Stimulated activated CD8-positive, alpha-beta memory T cell treated with anti-CD3 and anti-CD28 coated beads, Interleukin-4, amount 100 ng/mL, for 48 hours (primary cell): ENCODE measurements at places on chromosomes 13 and 19.

DNA sequence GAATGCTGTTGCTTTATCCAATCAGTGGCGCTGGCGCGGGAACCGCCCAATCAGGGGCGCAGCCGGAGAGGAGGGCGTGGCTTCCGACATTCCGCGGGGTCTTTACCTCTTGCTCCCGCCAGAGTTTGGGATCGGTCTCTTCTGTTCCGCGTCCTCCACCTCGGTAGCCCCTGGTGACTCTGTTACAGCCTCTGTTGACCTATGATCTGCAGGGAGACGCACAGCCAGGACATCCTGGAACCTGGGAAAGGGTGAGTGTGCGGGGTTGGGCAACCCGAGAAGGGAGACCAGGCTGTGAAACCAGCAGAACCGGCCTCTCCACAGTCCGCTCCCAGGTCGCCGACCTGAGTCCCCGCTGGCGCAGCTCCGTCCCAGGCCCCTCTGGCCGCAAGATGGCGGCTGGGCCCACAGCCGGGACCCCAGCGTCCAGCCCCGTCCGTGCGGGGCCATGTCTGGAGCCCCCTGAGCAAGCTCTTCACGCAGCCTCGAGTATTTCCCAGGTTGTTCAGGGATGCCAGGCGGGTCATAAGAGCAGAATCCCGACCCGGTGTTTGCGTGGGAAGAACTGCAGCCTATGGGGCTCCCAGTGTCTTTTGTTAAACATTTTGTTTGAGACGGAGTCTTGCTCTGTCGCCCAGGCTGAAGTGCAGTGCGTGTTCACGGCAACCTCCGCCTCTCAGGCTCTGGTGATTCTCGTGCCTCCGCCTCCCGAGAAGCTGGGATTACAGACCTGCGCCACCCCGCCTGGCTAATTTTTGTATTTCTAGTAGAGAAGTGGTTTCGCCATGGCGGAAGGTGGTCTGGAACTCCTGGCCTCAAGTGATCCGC is 4.4 kb upstream of the ZNF681 start:
- DNase-seq, result peak; percentile 87

DNA sequence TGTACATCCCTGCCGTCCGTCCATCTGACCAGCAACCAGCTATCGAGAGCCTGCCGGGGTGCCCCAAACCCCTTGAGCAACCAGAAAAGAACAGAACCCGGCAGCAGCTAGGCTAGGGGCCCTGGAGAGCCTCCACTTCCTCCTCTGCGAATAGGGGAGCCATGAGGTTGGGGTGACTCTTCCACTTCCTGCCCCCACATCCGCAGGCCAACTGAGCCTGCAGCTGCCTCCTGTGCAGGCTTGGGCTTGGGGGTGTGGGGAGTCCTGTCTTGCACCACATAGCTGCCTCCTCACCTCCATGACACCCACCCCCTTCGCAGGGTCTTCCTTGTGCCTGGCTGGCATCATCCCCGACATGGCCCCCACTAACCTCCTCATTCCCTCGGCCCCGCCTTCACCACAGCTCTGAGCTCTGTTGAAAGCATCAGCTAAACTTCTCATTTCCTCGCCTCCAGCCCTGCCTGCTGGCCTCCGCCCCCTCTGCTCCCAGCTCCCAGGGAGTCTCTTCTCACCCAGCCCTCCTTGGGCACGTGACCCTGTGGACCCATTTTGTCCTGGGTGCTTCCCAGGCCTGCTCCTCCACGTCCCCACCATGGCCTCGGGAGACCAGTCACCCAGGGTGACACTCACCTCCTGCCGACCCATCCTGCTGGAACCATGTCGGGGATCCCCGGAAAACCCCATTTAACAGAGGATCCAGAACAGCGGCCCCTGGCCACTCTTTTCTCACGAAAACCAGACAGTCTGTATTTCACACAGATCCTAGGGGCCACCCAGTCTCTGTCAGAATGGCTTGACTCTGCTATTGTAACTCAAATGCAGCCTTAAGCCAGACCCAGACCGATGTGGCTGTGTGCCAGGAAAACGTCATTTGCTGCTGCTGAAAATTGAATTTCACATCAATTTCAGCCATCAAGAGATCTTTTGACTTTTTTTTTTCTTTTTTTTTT is 50.4 kb downstream of the MYO9B start:
- DNase-seq, result peak; percentile 72

GRCh38 chr13:74409551-74409950 is 275.3 kb upstream of the KLF12 start:
- DNase-seq, result no peak

DNA sequence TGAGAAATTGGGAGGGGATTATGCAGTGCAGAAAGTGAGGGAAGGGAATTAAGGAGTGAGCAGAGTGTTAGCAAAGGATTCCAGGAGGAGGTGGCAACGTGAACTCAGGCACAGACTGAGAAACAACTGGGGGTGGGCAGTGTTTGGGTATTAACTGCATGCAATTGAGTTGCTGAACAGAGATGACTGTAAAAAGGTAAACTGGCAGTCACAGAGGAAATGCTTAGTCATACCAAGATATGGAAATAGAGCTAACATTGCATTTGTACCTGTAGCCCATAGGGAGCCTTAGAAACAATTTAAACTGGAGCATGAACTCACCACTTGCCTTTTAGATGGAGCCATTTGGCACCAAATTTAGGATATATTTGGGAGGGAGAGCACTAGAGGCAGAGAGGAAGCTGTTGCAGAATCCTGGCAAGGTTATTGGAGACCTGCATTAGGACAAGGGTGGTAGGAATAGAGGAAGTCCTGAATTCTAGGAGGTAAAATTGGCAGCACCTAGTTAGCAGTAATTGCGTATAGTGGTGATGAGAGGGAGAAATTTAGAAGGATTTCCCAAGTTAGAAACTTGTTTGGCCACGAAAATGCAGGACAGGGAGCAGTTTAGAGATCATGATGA is 100.6 kb upstream of the FRY start:
- DNase-seq, result no peak

GRCh38 chr13:60627071-60627686 is 230.2 kb downstream of the TDRD3 start:
- DNase-seq, result peak; percentile 35

GRCh38 chr13:99895444-99896368 is 75.9 kb downstream of the ZIC5 start:
- peak; percentile 32 for DNase-seq

- peak; percentile 53 for DNase-seq
Observed at GRCh38 chr19:50478901-50479715, 2.5 kb upstream of the GARIN5A start.

- no peak for DNase-seq
Observed at GRCh38 chr13:97757807-97758206, 195.7 kb upstream of the IPO5 start.

DNA sequence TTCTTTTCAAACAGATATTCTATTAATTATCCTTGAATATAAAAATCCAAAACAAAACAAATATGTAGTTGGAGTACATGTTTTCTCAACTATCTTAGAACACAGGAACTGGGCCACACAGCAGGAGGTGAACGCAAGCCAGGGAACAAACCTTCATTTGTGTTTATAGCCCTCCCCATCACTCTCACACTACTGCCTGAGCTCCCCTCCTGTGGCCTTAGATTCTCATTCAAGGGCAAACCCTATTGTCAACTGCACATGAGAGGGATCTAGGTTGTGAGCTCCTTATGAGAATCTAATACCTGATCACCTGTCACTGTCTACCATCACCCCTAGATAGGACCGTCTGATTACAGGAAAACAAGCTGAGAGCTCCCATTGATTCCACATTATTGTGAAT is 427.1 kb upstream of the PRR20A start:
- DNase-seq, result no peak

DNA sequence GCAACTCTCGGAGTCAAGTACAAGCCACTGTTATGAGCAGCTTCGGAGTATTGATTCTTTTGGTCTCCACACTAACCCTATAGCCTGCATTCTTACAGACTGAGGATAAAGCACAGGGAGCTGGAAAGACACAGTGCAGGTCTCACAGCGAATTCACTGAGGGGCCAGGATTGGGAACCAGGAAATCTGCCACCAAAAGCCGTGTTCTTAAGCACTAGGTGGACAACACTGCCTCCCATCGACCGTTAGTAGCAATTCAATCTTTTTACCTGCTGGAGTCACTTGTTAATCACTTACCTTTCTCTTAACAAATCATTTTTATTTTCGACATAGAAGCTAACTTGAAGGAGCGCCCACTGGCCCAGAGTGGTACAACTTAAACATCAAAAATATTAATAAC is 6.3 kb downstream of the PMIS2 start:
- DNase-seq, result no peak

DNA sequence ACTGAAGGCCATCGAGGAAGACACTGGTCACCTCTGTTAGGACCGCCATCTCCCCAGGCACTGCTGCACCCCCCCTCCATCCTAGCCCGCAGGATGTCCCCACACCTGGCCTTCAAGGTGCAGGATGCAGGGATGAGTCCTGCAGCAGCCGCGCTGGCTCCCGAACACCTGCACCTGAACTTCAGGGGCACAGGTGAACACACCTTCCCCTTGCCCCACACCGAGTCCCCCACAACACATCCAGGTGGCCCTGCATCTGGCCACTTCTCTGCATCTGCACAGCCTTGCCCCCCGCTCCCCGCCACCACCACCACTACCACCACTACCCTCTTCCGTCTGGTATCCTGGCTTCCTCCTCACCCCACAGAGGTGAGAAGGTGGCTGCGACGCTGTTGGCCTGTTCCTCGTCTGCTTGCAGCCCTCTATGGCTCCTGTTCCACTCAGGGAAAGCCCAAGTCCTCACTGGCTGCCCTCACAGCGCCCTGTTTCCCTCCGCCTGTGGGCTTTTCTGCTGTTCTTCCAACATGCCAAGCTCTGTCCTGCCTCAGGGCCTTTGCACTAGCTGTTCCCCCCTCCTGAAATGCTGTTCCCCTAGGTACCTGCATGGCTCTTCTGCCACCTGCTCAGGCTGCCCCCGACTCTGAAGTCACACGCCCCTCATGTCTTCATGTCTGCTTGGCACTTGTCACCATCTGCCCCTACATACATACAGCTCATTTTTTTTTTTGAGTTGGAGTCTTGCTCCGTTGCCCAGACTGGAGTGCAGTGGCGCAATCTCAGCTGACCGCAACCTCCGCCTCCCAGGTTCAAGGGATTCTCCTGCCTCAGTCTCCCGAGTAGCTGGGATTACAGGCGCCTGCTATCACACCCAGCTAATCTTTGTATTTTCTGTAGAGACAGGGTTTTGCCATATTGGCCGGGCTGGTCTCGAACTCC is 1.4 kb upstream of the CERS1 start:
- DNase-seq, result no peak

DNA sequence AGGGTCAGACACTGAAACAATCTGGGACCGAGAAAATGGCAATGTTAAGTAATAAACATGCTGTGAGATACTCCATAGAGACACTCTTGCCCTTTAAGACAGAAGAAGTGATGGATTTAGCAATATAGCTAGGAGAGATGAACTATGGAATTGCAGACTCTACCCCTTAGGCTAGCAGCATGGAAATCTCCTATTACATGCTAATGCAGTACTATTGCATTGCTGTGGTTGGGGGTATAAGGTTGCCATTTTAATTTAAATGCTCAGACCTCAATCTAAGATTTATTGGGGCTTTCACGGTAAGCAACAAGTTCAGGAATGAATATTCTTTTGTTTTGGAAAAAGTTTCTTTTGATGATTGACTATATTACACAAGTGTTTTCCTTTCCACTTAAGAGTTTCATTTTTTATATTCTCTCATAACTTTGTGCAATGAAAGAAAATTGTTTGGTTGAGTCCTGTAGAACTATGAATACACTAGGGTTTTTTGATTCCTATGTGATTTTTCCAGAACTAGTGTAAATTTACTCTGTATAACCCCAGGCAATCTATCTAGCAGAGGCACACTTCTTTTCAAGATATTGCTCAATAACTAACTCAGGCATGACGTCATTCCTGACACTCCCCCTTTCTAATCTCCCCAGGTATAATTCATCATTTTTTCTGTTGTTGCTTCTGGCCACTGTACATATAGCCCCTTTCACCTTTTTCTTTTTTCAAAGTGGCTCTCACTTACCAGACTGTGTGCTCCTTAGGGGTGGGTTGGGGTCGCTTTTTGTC is 394.7 kb upstream of the KLF12 start:
- DNase-seq, result no peak

DNA sequence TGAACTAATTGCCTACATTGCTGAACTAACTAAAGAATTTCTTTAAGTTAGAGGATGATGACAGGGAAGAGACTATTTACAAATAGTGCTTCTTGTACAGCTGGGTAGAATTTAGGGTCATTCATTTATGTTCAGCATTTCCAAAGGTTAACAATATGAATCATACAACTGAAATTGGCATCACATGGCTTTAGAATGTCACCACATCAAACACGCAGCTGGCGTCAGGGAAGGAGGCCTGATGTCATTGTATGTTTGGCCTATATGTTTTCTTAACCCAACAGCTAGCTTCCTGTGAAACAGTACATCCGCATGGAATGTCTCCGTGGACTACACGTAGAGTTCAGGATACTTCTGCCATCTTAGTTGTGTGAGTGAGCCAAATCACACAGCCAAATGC is 99.0 kb upstream of the TNFSF11 start:
- DNase-seq, result no peak

DNA sequence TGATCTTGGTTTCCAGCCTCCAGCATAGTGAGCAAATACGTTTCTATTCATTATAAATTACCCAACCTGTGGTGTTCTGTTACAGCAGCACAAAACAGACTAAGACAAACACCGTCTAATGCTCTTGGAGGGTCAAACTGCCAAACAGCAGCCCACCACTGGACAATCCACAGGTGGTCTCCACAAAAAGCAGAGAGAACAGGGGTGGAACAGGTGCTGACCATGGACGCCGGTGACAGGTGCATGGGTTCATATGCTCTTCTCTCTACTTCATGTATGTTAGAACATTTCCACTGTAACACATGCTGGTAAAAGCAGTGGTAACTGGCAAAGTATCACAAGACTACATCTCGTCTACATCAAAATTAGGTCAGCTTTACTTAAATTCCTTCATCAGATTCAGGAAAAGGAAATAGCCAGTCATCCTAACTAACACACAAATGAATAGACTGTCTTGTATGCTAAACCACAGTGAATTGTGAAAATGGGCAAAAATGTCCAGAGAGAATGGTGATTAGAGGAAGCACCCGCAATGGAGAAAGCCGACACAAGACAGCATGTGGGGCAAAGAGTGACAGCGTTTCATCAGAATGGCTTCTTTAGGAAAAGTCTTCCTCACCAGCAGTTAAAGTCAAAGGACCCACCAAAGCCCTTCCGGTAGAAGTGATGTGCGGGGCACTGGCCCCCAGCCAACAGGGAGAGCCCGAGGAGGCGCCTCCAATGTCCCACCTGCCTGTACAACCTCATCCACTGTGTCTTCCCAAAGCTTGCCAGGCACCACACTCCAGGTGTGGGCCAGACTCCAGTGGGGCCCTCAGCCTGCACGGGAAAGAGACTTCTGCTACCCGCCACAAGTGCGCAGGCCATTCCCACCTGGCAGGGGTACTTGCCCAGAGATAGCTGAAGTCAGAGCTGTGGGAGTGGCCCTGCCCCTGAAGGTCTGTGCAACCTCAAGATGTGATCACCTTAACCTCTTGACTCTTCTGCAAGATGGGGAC is 6.5 kb downstream of the CARS2 start:
- DNase-seq, result peak; percentile 15

DNA sequence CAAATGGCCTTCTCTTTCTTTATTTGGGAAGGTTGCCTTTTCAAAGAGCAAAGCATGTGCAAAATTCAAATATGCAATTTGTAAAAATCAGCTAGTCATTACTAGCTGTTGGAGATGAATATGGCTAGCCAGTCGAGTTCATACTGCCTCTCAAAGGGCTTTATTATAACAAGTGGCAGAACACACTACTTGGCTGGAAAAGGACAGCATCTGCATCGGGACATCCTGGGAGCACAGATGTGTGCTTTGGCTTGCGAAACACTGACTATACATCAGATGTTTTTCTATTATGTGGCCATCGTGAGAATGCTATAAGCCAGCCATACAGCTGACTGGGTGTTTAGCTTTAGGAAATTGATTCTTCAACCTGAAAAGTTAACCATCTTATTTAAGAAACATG is 424.2 kb downstream of the KCTD12 start:
- DNase-seq, result no peak

GRCh38 chr19:32324631-32325285 is 20.7 kb upstream of the ZNF507 start:
- DNase-seq, result no peak
